CD4-positive, alpha-beta T cell treated with Interleukin-6 for 4 hours (primary cell): ENCODE measurements at places on chromosomes 3 and 15.

DNA sequence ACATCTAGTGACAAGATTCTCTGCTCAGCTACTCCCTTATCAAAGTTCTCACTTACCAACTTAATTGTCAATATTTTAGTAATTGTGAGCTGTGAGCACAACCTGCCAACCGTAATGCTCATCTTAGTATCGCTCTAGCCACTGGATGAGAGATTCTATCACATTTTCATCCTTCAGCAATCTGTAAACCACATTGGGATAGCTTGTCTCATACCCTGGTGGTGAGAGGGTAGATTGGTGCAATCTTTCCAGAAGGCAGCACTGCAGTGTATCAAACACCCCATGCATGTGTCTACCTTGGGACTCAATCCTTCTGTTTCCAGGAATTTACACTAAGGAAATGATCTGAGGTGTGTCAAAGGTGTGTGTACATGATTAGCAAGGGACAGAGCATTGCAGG lies 18.9 kb upstream of the ATP8B4 start:
- no peak for DNase-seq

DNA sequence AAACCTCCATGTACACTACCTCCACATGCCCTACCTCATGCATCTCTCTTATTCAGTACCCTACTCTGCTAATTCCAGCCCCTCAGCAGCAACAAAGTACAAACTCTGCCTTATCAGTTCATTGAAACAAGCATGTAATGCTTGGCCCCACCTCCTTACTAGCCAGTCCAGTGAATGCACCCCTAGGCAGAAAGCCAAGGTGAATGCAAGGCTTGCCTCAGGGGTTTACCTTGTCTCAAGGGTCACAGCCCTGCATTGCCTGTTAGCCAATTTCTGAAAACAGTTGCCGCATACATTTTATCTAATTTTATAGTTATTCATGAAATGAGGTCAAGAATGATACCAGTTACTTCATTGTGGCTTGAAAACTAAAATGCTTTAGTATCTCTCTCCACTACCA lies 576.4 kb downstream of the FHIT start:
- no peak for DNase-seq

DNA sequence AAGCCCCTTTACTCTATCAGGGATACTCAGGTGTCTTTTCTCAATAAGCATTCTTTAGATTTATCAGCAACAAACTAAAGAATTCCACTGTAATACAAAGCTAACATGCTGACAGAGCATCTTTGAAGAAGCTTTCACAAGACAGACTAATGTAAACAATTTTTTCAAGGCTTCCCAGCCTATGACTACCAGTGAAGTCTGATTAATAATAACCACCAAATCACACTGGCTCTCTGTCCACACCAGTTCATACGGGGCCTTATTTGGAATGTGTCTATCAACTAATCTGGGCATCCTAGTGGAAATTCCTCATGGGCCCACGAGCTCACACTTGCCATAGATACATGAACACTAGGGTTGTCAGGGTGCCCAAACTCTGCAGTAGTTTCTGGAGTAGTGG lies 84.5 kb downstream of the EFL1 start:
- DNase-seq = no peak

DNA sequence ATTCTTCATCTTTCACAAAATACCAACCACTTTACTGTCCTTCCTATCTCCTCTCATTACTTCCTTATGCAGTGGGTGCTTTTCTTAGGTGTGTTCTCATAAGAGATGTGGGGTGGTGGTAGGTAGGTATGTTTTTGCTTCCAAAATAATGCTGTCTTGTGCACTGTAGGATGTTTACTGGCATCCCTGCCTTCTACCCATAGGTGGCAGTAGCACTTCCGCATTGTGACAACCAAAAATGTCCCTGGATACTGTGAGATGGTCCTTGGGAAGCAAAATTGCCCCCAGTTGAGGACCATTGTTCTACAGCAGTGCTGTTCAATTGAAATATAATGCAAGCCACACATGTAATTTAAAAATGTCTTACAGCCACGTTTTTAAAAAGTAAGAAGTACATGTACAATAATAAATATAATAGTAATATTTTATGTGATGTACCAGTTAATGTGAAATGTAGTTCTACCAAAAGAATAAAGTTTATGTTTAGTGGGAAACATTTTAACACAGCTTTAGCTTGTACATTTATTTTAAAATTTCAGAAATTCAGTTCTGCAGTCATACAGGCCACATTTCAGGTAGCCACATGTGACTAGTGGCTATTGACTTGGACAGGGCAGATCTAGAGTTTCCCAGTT lies 75.2 kb downstream of the NEO1 start:
- peak; percentile 4 for DNase-seq

GRCh38 chr3:43894176-43895049 lies 203.7 kb downstream of the ABHD5 start:
- peak; percentile 5 for DNase-seq

DNA sequence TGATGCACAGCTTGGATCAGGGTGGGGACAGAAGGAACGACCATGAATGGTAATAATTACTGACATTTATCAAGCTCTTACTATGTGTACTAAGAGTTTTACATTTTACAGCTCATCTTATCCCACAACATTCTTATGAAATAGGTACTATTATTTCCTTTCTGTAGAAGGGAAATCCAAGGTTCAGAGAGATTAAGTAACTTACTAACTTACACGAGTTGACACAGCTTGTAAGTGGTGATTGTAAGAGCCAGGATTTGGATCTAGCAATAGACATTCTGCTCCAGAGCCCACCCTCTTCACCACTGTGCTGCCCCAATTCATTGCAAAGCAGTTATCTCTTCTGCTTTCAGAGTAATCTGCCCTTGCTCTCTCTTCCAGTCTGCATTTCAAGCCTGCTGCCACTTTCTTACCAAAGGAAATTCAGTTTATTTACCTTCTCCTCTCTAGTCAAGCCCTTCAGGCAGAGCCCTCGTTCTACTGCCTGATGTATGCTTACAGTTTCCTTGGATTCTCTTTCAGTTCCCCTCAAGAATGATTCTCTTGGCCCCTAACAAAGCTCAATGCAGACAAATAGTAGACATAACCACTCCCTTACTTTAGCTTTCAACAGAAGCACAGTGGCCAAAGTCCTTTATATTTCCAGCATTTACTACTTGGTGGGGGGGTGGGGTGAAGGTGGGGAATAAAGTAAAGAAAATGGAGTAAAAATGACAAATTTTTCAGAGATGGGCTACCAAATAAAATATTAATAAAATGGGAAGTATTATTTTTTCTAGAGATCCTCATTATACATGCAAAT lies 65.8 kb downstream of the ATP8B4 start:
- no peak for DNase-seq

DNA sequence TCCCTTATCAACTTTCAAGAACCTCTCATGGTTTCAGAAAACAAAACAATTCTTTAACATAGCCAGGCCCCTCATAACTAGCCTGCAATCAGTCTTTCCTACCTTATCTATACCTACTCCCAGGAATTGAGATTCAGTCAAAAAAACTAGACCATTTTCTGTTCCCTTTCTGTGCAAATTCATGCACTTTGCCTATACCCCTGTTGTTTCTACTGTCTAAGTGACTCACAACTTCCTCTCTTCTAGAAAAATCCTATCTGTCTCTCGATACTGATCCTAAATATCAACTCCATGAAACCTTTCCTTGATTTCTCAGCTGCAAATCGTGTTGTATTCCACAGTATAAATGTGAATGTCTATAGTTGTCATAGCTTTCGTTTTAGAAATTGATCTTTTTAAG lies 10.9 kb upstream of the IL1RAP start:
- no peak for DNase-seq

DNA sequence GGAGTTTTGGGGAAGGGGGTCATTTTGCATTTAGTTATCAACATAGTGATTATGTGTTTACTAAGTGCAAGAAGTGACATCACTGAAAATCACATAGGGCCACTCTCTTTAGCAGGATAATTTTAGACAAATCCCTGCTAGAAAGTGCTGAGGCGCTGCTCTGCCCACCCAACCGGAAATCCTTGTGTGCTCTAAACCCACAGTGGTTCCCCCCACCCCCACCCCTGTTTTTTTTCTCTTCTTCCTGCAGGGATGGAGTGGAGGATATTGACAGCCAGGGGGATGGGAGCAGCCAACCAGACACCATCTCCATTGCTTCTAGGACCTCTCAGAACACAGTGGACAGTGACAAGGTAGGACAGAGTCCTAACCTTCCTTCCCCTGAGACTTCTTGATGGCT lies 234.2 kb upstream of the UMPS start:
- DNase-seq = no peak

- no peak for DNase-seq
Observed at GRCh38 chr3:69182588-69183316, 60.4 kb upstream of the LMOD3 start.

DNA sequence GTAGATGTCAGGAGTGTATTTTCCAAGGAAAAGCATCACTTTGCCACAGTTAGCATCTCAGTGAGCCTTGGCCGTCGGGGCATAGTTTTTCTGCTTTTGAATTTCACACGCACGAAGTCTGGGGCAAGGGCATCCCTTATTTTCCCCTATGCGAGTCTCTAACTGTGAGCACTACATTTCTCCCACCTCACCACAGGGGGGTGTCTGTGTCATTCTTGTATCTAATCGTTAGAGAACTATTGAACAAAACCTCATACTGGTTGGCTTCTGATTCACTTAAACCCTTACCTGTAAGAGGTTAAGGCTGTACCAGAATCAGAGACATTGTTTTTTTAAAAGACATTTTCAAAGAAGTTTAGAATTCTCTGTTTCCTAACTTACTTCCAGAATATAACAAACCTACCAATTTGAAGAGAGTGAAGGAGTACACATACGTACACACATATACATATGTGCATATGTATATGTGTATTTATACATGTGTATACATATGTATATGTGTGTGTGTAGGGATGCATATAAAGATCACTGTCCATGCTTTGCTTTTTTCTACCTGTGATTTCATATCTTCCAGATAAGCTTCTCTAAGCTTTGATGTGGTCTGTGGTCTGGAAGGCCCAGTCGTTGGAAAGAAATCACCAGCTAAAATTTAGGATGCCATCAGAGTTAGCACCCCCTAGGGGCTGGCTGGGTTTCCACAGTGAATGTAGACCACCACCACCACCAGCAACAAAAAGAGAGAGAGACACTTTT lies 49.4 kb downstream of the MYZAP start:
- peak; percentile 12 for DNase-seq

- no peak for DNase-seq
Observed at GRCh38 chr3:42489116-42489936, 13.1 kb upstream of the VIPR1 start.

DNA sequence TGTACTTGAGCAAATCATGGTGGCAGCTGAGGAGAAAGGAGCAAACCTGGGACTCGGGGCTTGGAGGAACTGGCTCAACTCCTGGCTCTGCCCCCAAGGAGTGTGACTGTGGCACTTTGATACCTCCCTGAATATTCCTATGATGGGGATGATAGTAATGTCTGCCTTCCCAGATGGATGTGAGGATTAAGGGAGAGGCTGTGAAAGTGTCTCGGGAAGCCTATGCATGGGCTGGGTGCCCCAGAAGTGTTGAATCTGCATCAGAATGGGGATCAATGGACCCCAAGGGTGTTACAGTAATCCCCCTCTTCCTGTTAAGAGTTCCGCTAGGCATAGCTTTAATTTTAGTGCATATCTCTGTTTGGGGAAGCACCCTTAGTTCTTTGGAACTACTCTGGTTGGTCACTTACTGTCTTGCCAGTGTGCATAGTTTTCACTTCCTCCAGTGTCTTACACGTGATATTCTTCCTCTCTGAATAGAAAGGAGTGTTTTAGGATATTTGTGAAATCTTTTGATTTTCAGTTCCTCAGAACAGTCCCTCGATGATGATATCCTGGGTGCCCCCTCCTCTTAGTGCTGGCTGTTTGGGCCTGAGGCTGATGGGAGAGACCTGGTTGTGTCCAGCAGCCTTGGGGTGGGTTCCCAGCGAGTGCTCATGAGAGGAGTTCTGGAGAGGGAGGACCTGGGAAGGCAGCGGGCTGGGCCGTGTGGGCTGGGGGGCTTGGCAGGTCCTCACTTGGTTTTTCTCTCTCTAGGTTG lies 97.5 kb downstream of the CHDH start:
- no peak for DNase-seq

DNA sequence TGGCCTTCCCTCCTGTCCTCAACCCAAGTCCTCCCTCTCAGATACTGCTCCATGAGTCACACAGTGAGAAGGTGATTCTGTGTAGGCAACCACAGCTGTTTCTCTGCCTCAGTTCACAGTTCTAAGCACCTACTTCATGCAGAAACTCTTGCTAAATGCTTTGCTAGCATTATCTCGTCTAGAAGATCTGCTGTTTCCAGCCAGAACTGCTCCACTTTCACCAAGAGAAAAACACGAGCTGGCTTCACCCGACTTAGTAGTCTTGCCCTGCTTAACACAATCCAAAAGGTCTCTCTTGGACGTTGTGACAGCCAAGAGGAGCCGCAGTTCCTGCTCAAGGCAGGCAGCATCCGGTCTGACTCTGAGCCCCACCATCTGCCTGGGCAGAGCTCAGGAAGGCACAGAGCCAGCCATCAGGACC lies 272.1 kb downstream of the UACA start:
- peak; percentile 44 for DNase-seq
